ENCODE measurements at places on chromosomes 7 and 10.
A peak's percentile ranks its signal among the peaks of the same experiment; 100 is the strongest.

DNA sequence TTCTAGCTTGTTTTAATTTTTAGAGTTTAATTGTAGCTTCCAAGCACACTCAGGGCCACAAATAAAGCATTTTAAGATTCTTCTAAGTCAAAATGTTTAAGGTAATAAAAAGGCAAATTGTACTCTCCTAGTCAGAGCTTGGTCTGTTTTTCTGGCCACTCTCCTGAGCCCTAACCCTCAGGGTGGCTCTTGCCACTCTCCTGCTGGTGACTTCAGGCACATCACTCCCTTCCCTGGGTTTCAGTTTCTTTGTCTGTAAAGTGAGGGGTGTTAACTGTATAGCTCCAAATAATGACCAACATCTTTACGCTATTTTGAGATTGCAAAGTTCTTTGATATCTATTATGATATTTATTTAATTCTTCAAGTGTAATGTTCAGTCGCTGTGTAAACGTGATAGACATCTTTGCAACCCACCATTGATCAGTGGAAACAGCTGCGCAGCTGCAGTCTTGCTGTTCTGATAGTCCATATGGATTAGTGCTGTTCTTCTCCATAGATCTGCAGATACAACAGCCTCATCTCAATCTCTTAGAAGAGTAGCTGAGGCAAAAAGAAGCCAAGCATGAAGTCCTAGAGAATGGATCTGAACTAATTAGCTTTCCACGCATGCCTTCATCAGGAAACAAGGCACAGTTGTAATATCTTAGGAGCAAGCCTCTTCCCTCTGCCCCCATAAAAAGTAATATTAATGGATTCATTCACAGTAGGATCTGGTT lies 189.9 kb downstream of the PLPP4 start:
- DNase-seq, result no peak

DNA sequence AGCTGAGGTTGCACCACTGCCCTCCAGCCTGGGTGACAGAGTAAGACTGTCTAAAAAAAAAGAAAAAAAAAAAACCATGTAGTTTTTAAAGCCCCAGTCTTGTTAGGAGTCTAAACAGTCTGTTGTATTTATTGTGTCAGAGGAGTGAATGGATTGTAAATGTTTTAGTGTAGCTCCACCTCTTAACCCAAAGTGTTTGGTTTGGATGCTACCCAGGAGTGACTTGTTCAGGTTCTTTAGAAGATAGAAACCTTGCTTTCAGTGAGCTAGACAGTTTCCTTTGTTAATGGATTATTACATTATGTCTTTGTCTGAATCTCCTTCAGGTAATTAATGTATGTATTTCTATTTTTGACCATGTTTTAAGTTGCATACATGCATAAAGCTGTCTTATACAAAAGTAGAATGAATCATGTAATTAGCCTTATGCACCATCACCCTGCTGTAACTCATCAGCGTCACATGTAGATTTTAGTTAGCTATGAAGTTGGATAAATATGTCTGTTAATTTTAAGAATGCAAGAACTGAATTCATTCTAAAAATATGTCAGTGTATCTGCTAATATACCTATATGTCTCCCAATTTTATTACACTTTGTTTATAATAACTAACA lies 97.7 kb downstream of the TAF3 start:
- DNase-seq, result no peak

GRCh38 chr10:30121401-30121800 lies 62.0 kb upstream of the JCAD start:
- DNase-seq, result no peak

GRCh38 chr10:51073453-51074237 lies 642 bp upstream of the PRKG1 start:
- peak; percentile 19 for DNase-seq

DNA sequence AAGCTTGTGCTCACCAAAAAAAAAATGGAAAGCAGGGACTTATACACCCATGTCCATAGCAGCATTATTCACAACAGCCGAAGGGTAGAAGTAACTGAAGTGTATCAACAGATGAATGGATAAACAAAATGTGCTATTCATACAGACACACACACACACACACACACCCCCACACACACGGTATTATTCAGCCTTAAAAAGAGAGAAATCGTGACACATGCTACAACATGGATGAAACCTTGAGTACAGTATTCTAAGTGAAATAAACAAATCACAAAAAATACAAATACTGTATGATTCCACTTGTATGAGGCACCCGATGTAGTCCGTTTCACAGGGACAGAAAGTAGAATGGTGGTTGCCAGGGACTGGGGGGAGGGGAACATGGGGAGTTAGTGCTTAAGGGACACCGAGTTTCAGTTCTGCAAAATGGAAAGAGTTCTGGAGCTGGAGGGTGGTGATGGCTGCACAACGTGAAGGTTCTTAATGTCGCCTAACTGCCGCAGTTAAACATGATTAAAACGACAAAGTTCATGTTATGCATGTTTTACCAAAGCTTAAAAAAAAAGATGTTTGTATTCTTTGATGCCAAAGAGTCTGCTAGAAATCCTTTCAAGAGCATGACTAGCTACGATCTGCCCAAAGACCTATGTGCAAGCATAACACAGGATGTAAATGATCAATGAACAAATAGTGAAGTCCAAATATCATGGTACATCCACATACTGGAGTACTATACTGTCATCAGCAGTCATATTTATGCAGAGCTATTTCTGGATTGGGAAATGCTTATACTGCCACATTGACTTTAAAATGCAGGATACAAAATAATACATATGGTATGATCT lies 7.2 kb downstream of the TNS3 start:
- no peak for DNase-seq

GRCh38 chr7:98831641-98832221 lies 38.1 kb downstream of the TMEM130 start:
- peak; percentile 76 for DNase-seq
